ENCODE measurements at places on chromosomes 4 and X.

- no peak for DNase-seq
Observed at GRCh38 chr4:108398316-108398715, 222.1 kb upstream of the RPL34 start.

GRCh38 chr4:17132226-17132625 is 233.8 kb upstream of the LDB2 start:
- DNase-seq = no peak

GRCh38 chr4:118989098-118990080 is 100.7 kb downstream of the SYNPO2 start:
- DNase-seq = no peak

DNA sequence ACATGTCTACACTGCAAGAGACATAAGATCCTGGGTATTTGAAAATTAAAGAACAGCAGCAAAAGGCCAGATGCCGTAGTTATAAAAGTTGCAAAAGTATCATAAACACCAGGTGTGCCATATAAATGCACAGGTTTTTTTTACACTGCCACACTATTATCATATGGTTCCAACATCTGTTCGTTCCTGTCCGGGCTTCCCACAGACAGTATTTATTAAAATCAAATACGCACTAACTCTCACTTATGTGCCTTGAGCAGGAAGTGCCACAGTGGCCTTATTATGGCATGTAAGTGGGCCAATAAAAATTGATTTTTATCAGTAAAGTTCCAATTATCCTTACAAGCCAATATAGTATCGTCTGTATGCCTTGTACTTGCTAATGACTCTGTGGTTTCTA is 873.2 kb downstream of the RPA4 start:
- no peak for DNase-seq

DNA sequence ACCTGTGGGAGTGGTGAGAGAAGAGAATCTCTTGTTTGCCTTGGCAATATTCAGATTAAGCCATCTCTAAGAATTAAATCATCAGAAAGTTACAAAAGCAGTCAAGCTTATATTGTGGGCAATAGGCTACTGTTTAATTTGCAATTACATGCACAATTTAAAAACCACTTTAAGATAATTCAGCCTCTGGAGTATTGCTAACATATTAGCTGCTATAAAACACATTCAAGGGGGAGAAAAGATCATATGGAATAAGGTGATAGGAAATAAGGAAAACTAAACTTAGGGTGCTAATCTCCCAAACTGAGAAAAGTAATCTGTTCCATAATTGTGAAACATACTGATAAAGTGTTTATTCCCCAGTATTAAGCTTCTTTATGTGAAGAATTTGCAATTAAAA is 103.9 kb downstream of the ARAP2 start:
- peak; percentile 45 for DNase-seq

All from NCI-H774 (cell line).